Right kidney (tissue), 9 donors: ENCODE measurements at places on chromosomes 11 and 22.

GRCh38 chr11:89381094-89381493 is 110.1 kb downstream of the NOX4 start:
- DNase-seq, result no peak

GRCh38 chr22:47053726-47054141 is 291.3 kb downstream of the TBC1D22A start:
- DNase-seq, result no peak

DNA sequence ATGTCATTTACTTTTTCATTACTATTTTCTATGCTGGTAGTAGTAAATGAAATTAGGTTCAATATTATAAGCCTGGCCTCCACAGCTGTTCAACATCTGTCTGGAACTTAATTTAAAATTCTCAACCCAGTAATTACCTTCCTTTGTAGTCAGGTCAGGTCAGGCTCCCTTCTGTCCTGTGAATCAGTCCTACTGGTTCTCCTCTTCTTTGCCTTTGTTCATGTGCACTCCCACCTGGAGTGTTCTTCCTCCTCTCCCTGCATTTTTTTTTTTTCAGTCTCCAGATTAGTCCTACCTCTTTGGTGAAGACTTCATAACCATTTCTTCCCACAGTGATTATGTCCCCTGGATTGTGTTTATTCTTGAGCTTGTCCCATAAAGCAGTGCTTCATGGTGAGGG is 67.9 kb downstream of the DKK3 start:
- no peak for DNase-seq

- no peak for DNase-seq
Measured at GRCh38 chr22:41308544-41308947, 7.2 kb downstream of the ZC3H7B start.

- no peak for DNase-seq
Measured at GRCh38 chr11:64876229-64876750, 2.1 kb downstream of the EHD1 start.

DNA sequence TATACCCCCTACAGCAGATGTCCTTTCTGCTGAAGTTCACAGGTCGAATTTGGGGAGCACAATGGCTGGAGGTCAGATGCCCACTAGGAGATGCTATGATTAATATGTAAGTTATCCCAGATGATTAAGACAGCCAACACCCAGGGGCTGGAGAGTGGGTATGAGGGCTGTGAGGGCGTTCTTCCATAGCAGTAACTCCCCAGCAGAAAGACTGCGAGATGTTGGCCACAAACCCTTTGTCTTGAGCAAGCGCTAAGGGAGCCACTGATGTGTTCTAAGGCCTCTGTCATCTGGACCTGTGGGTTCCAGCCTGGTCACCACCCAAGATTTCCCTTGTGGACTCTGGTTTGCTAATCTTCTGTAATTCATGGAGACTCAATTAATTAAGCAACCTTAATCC is 77.6 kb downstream of the BMAL1 start:
- DNase-seq, result no peak

DNA sequence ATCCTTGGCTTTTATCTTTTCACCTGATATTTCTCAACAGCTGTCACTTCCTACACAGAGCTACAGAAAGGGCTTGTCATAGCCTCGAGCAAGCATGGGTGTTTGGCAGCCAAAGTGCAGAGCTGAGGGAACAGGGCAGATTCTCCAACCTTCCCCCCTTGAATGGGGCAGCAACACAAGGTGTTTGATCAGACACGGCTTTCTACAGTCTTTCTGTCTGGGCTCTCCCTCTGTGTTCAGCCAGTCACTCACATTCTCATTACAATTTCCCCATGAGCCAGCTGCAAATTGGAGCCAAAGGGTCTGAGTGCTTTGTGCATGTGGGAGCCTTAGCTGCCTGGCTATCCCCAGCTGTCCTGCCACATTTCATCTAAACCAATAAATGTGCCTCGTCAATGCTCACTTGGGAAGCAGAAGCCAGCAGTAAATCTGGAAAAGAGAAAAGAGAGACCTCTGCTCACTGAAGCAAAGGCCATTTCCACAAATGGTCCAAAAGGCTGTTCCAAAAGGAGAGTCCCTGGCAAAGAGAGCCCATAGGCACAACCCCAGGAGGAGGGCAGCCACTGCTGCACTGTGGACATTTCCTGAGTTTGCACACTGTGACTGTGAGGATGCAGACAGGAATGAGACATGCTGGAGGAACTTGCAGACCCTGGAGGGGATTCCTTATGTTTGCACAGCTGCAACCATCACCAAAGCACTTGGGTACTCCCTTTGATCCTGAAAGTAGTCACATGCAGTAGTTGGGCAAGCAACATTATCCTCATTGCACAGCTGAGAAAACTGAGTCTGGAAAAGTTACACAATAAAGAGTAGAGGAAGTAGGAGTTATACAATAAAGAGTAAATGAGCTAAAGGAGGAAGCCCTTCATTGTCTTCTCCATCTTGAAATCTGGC is 186.8 kb downstream of the FAM181B start:
- peak; percentile 17 for DNase-seq

DNA sequence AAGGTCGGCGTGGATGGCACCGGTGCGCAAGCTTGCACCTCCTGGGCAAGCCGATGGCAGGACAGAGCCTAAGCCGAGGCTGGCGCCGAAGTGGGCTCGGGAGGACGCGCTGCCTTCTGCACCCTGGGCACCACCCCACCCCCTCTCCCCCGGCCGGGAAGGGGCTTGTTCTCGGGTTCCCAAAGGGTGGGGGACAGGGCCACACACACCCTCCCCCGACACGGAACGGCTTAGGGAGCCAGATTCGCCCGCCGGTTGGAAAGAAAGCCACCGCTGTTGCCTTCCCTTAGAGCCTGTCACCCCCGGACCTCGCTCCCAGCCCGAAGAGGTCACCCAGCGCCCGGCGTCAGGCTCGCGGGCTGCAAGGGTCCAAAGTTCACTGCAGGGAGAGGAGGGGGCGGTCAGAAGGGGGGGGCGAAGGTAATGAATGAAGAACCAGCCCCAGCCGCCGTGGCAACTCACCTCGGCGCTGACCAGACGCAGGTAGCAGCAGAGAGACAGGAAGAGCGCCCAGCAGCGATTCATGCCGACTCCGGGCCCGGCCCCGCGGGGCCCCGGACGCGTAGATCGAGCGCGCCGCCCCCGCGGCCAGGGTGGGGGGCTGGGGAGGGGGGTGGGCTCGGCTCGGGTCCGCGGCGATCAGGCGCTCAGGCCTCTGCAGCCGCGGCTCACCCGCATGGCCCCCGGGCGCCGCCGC is 1.2 kb downstream of the PDGFB start:
- peak; percentile 79 for DNase-seq

- DNase-seq, result peak; percentile 50
Measured at GRCh38 chr11:130369141-130369691, 54.5 kb upstream of the ZBTB44 start.

GRCh38 chr22:27576413-27576812 is 225.1 kb downstream of the MN1 start:
- no peak for DNase-seq

DNA sequence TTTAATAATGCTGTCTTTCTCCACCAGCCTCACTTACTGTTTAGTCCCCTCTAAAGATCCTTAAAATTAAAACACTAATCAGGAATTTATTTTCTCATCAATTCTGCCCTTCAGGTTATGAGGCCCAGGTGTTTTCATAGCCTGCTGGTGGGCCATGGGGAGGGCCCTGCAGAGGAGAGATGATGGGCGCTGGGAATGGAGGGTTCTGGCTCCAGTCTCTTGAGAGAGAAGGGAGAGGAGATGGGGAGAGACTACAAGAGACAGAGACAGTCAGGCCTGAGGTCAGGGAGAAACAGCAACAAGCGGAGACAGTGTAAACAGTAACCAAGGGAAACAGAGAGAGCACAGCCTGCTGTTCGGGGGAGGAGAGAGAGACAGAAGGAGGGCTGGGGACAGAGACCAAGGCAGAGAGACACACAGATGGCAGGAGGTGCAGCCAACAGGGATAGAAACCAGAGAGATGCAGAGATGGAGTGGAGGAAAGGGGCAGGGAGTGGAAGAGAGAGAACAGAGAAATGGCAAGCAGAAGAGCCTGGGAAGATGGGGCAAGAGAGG is 187.3 kb upstream of the SYT13 start:
- no peak for DNase-seq

DNA sequence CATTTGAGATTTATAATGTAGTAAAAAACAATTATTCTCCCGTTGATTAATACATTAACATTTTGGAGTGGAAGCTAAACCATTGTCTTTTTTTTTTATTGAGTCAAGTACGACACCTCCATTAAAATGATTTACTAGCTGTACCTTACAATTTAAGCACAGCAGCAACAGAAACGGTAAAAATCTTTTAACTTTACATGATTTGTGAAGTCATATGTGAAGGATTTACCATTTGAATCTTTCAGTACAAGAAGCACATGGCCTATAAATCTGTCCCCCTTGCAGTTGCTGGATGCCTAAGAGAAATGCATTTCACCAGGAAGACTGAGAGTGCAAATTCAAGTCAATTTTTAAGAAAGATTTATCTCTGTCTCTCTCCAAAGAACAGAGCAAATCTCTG is 324.6 kb downstream of the CADM1 start:
- DNase-seq, result no peak

- no peak for DNase-seq
Measured at GRCh38 chr11:104795501-104796213, 102.6 kb downstream of the CASP12 start.

- DNase-seq, result no peak
Measured at GRCh38 chr22:42438293-42438650, 6.1 kb upstream of the NFAM1 start.

DNA sequence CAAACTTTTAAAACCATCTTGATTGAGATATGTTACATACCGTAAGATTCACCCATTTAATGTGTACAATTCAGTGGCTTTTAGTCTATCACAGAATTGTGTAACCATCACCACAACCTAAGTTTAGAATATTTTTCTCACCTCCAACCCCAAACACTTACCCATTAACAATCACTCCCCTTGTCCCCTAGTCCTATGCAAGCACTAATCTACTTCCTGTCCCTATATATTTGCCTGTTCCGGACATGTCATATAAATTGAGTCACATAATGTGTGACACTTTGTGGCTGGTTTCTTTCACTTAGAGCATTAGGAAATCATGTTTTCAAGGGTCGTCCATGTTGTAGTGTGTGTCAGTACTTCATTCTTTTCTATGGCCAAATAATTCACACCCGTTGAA is 38.8 kb downstream of the RASSF10 start:
- no peak for DNase-seq

DNA sequence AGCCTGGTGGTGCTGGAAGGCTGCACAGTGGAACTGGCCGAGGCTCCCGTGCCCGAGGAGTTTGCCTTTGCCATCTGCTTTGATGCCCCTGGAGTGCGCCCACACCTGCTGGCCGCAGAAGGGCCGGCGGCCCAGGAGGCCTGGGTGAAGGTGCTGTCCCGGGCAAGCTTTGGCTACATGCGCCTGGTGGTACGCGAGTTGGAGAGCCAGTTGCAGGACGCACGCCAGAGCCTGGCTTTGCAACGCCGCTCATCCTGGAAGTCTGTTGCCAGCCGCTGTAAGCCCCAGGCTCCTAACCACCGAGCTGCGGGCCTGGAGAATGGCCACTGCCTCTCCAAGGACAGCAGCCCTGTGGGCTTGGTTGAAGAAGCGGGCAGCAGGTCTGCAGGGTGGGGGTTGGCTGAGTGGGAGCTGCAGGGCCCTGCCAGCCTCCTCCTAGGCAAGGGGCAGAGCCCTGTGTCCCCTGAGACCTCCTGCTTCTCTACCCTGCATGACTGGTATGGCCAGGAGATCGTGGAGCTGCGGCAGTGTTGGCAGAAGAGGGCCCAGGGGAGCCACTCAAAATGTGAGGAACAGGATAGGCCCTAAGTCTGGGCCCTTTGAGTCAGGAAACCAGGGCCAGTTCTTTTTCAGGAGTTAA is 1.9 kb upstream of the SMDT1 start:
- DNase-seq, result no peak

- no peak for DNase-seq
Measured at GRCh38 chr11:35629511-35629910, 11.3 kb downstream of the FJX1 start.

DNA sequence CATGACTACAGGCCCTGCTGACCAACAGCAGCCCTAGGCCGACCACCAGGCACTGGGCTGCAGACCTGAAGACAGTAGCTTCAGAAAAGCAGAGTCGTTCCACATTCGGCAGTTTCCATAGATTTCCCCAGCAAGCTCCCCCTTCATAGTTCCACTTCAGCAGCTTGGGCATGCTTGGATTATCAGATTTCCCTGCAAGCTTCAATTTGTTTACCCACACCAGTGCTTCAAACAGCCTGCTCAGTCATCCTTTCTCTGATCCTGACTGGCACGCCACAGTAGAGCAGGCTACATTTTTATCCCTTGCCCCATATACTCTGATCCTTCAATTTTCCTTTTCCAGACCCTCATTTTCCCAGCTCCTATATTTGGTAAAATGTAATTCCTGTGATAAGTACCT is 51.1 kb upstream of the CFAP300 start:
- DNase-seq, result peak; percentile 3

- peak; percentile 19 for DNase-seq
Measured at GRCh38 chr11:27158456-27159334, 118.1 kb downstream of the BBOX1 start.

DNA sequence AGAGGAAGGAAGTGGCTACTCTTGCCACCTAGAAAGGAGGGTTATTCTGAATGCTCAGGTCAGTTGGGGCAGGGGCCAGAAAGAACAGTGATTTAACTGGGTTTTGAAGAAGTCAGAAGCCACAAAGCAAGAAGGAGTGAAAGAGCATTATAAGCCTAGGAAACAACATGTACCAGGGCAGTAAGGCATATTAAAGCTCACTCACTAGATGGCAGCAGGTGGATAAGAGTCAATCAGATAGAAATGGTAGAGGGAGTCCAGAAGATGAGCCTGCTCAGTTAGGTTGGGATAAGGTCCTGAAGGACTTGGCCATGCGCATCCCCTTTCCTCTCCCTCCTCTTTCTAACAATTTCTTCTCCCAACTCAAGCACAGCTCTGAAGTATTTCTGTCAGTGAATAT is 22.0 kb upstream of the PATE1 start:
- DNase-seq, result no peak
